ENCODE measurements at places on chromosomes 4 and X.
A peak's percentile ranks its signal among the peaks of the same experiment; 100 is the strongest.

- no peak for DNase-seq
These were observed 876.3 kb downstream of the C4orf33 start for GRCh38 chr4:129972257-129972656.

DNA sequence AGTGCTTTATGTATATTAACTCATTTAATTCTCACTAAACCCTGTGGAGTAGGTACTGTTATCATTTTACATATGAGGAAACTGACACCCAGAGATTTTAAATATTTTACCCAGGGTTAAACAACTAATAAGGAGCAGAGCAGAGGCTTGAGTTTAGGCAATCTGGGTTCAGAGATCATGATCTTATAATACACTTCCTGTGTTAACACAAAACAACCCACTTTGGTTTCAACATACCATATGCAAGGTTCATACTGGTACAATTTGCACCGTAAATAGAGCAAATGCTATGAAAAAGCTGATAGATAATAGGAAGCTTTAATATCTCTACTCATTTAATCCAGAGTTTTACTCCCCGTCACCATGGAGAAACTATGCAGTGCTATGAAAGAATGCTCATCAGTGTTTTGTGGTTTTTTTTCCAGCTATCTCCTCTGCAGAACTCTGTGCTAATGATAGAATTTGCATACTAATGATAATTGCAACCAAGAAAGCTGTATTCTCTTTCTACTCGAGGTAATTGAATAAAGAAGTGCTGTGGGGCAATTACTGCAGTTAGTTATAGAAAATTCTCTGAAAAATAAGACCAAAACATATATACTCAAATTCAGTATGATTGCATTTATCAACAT lies 138.8 kb upstream of the MAP9 start:
- DNase-seq: no peak

DNA sequence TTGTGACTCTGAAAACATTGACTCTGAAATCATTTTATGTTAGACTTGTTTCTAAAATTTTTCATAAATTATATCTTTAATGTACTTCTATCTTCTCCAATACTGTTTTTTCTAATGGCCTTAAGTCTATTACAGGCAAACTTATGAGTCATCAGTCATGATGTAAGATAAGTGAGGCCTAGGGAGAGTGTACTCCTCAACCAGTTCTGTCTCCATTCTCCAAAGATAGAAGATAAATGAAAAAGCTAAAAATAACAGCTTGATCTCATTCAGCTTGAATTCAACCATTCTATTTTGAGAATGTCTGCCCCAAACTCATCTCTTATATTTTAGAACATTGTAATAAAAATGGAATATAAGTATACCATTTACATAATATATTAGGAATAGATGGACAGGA lies 34.5 kb downstream of the STBD1 start:
- no peak for DNase-seq

- no peak for DNase-seq
These were observed 150.2 kb downstream of the RRAGB start for GRCh38 chrX:55867708-55868107.

- no peak for DNase-seq
These were observed 2042.2 kb downstream of the ARAP2 start for GRCh38 chr4:34202154-34202553.

GRCh38 chr4:26263165-26263564 lies 57.6 kb upstream of the RBPJ start:
- DNase-seq: no peak

DNA sequence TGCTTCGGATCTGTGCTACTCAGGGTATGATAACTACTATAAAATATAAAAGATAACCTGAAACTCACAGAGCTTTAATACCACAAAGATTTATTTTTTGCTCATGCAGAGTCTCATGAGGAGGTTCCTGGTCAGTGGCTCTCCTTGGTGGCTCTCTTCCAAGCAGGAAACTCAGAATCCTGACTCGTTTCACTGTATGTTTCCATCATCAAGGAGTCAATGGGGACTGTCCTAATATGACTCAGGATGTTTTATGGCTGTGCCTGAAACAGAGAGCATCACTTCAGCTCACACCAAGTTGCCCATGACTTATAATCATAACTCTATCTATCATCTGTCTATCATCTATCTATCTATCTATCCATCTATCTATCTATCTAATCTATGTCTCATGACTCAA lies 620.8 kb upstream of the NR3C2 start:
- no peak for DNase-seq

- DNase-seq: no peak
These were observed 6.2 kb downstream of the FGB start for GRCh38 chr4:154569028-154569427.

GRCh38 chr4:141652161-141652778 lies 15.9 kb downstream of the IL15 start:
- no peak for DNase-seq

GRCh38 chr4:148980782-148981480 lies 538.7 kb upstream of the NR3C2 start:
- no peak for DNase-seq

GRCh38 chr4:3399277-3400194 lies 42.2 kb upstream of the HGFAC start:
- DNase-seq: no peak

DNA sequence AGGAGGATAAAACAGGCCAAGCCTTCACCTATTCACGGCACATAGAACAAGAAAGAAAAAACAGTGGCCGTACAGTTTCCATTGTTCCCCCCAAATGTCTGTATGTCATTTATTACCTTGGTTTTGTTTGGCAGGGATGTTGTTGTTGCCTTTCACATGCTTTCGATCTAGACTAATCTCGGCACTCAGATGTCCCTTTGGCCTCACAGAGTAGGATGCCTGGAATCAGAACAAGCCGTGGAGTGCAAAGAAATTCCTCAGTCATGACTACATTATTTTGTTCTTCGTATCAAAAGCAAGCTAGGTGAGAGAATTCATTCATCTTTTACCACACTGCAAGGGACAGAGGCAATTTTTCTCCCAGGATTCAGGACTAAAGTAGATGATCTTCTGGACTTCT lies 106.9 kb downstream of the SMIM20 start:
- DNase-seq: no peak

GRCh38 chr4:74682567-74683359 lies 111.6 kb downstream of the BTC start:
- no peak for DNase-seq

DNA sequence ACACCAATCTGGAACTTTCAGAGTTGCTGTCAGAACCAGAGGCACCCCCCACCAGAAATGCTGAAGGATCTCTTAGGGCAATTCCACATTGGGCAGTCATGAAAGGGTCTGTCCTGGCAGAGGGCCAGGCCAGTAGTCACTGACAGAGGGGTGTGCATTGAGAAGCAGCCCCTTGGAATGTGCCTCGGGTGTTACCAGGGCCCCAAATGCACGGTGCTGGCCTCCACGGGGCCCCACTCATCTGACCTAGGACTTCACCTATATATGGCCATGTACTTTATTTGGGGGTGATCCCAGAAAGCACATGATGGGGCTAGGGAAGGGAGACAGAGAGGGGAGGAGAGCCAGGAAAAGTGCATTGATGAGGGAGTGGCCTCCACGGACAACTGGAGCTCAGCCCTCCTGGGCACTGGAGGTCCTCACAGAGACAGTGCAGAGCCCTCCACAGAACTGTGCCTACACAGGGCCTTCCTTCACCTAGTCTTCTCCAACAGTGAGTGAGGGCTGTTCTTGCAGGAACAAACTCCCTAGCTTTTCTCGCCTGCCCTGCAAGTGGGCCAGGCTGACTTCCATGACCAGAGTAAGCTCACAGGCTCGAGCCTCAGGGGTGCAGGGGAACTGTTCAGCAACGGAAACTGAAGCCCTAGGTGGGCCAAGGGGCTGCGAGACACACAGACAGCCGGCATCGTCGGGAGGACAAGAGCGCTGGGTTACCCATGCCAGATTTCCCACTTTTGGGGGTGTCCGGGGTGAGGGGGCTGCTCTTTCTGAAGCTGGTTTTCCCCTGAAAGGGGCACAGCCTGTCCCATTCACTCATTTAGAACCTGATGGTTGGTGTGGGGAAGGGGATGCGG lies 136.2 kb downstream of the HMX1 start:
- no peak for DNase-seq

GRCh38 chrX:2401590-2402360 lies 99.0 kb downstream of the DHRSX start:
- DNase-seq: peak; percentile 21

GRCh38 chr4:143506031-143506430 lies 7.5 kb upstream of the SMARCA5 start:
- no peak for DNase-seq

DNA sequence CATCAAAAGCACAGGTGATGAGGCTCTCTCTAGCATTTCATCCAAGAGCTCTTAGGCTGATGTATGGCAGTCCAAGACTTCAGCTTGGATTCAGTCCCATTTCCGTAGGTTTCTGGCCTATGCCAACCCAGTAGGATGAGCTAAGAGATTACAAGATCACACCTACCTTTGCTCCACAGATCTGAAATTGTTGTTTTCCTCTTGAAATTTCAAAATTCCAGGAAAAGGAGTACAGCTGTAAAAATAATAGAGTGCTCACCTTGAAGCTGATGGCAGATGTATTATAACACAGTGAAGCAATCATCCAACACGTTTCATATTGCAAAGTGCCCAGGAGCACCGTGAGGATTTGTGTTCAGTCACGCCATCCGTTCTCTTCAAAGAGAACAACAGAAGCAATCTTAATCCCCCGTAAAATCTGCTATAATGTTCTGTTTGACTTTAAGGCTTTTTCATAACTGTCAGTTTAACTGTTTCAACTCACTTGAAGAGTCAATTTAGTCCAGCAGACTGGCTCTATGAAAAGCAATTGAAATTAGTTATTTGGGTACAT lies 137.5 kb downstream of the CPE start:
- no peak for DNase-seq

DNA sequence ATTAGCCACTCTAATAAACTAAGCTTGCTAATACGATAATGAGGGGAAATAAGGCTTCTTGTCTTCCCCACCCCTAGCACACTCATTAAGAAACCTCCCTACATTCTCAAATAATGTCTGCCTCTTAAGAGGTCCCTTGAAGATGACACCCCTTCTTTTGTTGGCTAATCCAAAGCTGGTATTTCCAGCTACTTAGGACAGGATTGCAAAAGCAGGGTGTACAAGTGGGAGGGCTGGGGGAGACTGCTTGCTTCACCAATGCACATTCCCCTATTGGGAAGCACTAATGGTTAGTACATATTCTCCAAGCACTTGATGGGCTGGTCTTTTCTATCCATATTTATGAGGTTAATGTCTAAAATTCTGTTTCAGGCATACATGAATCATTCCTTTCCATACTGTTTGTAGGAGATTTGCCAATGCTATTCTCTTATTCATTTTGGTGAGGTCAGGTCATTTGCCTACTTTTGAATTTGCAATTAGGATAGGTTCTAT lies 16.8 kb upstream of the TIMM8A start:
- no peak for DNase-seq

DNA sequence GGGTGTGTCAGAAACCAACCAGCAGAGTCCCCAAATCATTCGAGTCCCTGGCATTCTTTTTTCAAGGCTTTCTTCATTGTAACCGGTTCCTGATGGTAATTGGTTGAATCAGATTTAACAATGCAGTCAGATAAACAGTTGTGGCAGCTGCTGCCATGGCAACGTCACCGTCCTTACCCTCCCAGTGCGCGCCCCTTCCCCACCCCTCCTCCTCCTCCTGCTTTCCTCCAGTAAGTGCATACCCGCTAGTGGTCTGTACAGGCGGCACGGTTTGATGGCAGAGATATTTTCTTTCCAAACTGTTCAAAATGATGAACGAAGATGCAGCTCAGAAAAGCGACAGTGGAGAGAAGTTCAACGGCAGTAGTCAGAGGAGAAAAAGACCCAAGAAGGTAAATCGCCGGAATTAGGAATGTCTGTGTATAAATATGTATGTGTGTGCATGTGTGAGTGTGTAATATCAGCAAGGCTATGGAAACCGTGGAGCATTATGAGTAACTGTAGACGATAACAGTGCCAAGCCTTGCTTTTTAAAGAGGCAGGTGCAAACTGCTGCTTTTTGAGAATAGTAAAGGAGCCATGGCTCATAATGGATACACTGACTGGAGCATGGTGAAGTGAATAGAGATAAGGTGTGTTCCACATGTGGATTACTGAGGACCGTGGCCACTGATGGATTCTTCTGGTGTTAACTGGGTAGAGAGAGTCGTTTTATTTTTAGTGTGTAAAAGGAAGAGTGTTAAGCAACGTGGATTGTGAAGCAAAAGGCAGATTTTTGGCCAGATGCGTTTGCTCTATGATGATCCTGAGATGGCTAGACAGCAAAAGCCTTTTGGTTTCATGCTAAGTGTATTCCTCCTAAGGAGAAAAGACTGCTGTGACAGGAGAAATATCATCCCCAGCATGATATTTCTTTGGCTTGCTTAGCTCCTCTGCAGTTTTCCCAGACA lies at the start of gene ANK2:
TSS of gene ANK2 (plus strand) at position 233 of the 950 bp plus-strand sequence. CDS start at position 309, 76 bp downstream.
- DNase-seq: no peak

GRCh38 chrX:7169627-7170026 lies 21.7 kb upstream of the PUDP start:
- DNase-seq: no peak

- no peak for DNase-seq
These were observed 1.5 kb downstream of the TSPAN5 start for GRCh38 chr4:98656886-98657285.

DNA sequence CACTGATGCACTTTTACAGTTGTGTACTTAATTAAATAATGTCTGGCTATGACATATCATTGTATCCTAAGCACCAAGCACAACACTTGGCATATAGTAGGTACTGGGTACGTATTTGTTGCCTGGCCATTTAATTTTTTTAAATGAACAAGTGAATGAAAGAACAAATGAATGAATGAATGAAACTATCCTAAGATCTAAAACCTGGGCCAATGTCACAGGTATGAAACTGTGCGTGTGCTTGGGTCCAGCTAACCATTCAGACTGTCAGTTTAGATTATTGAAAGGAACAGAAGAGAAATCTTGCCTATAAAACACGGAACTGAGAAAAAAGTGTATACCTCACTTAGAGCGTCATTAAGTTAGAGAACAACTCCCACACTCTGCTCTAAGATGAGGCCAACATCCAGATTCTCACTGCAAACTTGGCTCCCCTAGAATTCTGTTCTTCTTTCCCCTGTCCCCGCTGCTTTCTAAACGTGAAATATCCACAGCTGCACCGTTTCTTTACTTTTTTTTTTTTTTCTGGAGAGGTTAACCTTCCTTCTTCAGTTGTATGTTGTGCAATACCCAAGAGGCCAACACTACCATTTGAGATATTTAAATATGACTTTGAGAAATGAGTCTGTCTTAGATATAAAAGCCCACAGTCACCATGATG lies 17.3 kb upstream of the SEL1L3 start:
- DNase-seq: no peak

DNA sequence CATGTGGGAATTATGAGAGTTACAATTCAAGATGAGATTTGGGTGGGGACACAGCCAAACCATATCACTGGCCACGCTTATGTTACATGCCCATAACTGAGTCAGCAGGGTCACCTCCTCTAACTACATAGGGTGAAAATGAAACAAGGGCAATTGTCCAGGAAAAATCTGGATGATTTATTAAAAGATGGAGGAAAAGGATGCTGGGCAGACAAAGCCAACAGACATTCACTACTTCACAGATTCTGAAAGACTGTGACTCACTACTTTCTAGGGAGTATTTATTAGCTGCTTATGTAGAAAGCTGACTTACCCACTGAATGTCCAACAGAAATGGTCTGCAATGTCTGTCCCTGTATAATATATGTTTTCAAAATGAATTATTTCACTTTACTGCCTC lies 72.4 kb downstream of the APBB2 start:
- no peak for DNase-seq

- peak; percentile 18 for DNase-seq
These were observed 17.5 kb upstream of the RFC1 start for GRCh38 chr4:39383690-39384089.

Measured in left colon (tissue), 2 donors.